ENCODE measurements at places on chromosomes 11 and 22.

DNA sequence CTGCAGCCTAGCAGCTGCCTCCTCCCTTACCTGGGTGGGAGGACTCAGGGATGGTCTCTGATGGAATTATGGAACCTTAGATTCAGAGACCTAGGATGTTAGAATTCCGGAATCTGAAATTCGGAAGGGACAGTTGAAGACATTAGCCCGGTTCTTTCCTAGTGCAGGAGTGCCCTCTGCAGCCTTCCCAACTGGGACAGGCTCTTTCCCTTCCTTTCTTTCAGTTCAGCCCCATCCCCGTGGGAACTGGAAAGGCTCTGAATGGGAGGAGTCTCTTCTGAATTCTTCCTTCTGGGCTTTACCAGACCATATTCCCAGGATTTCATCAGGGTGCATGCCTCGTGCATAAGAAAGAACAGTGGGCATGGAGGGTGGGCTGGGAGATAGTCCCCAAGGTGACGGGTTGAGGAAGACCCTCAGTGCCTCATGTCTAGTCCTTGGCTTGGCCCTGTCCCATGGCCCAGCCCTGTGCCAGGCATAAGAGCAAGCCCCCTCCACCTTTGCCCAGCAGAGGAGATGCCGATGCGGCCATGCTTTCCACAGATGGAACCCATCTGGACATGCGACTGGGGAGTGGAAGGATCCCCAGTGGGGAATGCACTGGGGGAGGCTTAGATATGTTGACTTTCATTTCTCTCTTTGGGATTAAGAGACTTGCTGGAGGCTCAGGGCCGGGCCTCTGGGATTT is 14.4 kb downstream of the DNAJB13 start:
- no peak for DNase-seq

DNA sequence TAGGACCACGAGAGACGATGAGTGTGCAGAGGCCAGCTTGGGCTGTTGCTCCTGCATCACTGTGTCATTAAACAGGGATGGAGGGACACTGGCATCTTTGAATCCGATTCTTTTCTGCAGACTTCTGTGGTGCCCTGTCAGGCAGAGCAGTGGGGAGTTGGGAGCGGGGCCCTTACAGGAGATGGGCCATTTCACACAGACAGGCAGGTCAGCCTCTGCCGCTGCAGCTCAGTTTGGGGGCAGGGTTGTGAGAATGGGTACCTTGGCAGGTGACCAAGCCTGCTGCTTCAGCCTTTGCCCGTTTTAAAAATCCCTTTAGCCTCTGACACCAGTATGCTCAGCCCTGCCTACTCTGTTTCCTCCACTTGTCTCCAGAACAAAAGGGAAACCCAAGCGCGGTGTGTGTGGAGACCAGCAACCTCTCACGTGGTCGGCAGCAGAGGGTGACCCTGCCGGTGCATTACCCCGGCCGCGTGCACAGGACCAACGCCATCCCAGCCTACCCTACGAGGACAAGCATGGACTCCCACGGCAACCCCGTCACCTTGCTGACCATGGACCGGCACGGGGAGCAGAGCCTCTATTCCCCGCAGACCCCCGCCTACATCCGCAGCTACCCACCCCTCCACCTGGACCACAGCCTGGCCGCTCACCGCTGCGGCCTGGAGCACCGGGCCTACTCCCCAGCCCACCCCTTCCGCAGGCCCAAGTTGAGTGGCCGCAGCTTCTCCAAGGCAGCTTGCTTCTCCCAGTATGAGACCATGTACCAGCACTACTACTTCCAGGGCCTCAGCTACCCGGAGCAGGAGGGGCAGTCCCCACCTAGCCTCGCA is 12.6 kb downstream of the C22orf31 start:
- DNase-seq = no peak

DNA sequence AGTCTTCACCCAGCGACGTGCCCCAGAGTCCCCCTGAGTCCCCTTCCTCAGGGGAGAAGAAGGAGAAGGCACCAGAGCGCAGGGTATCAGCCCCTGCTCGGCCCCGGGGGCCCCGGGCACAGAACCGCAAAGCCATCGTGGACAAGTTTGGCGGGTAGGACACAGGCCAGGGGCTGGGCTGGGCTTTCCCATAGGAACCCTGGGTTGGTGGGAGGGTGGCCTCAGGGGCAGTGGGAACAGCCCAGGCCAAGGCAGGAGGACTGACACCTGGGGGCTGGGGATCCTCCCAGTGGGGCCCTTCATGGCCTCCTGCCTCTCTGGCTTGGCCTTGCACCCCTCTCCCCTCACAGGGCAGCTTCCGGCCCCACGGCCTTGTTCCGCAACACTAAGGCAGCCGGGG is 8.5 kb downstream of the SMTNL1 start:
- DNase-seq = no peak

DNA sequence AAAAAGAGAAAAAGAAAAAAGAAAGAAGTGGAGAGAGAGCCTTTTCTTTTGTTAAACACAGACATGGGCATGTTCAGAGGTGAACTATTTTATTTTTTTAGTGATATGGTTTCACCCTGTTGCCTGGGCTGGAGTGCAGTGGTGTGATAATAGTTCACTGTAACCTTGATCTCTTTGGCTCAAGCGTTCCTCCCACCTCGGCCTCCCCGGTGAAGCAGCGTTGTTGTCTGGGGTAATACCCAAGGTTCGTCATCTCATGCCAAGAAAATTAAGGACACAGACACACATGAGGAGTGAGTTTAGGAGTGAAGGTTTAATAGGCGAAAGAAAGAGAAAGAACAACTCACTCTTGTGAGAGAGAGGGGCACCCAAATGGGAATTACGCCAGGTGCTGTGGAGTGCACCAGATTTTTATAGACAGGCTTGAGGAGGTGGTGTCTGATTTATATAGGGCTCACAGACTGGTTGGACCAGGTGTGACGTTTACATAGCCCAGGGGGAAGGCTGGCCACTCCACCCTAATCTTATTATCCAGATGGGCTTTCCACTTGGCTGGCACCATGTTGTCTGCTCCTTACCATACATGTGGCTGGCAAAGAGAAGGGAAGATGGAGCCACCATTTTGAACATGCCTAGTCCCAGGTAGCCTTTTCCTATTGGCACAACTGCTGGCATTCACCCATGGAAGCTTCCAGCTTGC is 42.3 kb downstream of the GRAMD1B start:
- DNase-seq = no peak

- peak; percentile 90 for DNase-seq
Observed at GRCh38 chr11:118619444-118620197, 12.2 kb downstream of the PHLDB1 start.

- no peak for DNase-seq
Observed at GRCh38 chr11:76614471-76615179, 55.9 kb downstream of the LRRC32 start.

DNA sequence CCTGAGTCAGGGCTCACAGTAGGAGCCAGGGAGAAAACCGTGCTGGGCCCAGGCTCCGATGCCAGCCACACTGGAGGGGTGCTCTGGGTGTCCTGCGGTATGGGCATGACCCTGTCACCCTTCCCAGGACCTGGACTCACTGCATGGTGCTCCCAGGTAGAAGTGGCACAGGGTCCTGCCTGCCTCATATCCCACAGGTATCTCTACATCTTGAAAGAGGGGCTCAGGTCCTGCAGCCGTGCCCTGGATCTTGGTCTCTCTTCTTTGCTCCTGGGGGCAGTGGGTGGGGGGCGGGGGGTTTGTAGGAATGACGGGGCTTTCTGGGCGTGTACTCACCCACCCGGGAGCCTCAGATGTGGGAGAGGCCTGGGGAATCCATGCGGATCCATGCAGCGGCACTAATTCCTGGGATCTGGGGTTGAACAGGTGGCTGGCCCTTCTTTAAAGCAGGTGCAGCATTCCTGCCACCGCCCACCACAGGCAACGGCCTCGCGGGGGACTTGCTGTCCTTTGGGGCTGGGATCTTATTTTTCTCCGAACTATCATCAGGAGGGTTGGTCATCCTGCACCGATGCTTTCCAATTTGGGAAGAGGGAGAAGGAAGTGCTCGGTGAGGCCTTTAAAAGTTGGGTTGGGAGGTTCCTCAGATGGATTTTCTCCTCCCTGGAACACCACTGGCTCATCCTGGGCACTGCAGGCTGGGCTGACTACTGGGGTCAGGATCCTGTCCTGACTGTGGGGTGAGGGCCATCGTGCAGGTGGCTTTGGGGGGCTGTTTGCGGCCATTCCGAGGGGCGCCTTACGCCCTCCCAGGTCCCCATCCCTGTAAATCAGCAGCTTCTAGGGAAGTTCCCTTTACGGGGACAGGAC is 886.4 kb downstream of the BRD1 start:
- no peak for DNase-seq

GRCh38 chr11:130020323-130020722 is 17.7 kb upstream of the PRDM10 start:
- DNase-seq = no peak

DNA sequence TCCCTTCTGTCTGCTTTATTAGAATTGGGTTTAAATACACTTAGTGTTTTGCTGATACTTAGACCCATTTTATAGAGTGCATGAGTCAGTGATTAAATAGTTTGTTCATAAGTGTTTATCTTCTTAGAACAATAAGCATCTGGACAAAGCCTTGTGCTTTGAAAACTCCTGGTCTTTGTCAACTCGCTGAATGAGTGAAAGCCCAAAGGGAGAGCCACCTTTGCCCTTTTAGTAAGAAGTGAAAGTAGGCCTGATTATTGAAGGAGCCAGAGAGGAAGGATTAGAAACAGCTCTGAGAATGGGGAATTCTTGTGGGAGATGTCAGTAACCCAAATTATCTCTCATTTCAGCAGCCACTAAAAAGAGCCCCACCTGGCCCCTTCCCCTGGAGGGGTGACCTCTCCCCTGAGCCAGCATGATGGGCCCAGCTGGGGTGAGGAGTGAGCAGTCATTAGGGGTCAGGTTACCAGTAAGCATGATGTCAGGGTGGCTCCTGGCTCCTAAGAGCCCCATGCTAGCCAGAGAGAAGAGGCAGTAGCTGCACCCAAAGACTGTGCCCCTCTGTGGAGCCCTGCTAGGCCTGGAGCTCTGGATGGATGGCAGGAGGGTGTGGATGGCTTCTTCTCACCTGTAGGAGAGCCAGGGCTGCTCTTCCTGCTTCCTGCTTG is 125.1 kb upstream of the E2F8 start:
- no peak for DNase-seq

- DNase-seq = no peak
Observed at GRCh38 chr11:128061281-128061871, 526.0 kb downstream of the ETS1 start.

- DNase-seq = no peak
Observed at GRCh38 chr11:92702037-92702804, 267.2 kb upstream of the MTNR1B start.

GRCh38 chr11:44600839-44601383 is 35.4 kb downstream of the CD82 start:
- DNase-seq = peak; percentile 88

DNA sequence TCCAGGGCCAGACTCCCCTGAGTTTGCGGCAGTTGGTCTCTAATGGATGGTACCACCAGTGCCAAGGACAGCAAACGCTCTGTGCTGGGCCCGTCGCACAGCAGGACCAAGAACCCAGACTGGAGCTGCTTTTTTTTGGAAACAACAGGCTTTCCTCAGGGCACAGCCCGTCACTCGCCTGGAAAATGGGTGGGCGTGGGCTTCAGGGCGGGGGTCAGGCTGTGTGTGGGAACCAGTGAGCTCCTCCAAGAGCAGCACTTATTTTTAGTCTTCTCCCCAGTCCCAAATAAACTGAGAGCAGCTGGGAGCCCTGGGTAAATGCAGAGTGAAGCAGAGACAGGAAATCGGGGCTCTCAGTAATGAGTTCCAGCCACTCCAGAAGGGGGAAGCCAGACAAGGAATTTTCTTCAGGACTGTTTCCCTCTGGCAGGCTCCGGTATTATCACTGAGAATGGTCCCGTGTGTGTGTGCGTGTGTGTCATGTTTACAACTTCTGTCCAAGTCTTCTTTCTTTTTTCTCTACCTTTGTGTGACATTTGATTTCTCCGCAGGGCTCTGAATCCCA is 63.0 kb downstream of the PPFIBP2 start:
- peak; percentile 19 for DNase-seq

DNA sequence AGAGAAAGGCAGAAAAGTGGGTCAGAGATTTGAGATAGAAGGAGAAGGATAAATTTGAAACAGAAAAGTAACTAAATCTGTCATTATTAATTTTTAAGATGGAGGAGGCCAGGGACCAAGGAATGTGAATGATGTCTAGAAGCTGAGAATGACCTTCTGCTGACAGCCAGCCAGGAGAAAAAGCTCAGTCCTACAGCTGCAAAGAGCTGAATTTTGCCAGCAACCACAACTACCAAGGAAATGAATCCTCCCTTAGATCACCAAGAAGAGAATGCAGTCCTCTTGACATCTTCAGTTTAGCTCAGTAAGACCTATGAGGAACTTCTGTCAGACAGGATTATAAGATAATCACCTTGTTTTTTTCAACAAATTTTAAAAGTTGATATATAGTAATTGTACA is 538.2 kb downstream of the LRRC4C start:
- DNase-seq = no peak

DNA sequence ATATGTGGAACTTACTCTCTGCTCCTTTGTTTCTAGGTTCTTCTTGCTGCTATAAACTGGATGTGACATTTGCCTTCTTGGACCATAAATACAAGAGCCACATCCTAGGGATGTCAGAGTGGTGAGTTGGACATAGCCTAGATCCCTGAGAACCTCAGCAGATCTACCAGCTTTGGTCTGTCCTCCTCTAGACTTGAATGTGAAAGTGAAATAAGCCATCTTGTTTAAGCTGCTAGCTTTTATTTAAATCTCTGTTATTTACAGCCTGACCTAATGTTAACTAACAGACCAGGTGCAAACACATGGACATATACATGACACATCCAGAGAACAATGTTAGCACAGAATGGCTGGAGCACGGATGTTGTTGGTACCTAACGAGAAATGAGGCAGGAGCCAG is 36.0 kb downstream of the SLN start:
- no peak for DNase-seq

- DNase-seq = no peak
Observed at GRCh38 chr11:126434950-126435335, 79.5 kb downstream of the ST3GAL4 start.

DNA sequence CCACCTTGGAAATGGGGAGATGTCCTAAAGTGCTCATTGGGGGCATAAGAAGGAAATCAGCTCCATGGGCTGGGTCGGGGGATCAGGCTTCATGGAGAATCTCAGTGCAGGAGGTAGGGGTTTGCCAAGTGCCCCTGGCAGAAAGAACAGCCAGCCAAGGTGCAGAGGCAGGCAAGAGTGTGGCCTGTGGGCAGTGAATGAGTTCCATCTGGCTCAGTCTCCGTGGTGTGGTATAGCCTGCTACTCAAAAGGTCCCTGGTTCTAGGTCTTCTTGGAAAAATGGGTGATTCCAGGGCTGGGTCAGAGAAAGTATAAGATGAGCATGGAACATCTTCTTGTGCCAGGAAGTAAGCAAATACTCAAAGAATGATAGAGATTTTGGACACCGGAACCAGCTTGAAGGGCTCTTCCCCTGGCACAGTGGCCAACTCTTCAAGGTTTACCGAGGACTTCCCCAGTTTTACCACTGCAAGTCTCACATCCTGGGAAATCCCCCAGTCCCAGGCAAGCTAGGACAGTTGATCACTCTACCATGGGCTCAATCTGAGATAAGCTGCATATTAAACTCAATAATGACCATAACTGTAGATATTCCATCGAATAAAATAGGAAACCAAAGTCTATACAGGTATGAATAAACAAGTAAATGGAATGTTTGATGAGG is 10.6 kb upstream of the ARAP1 start:
- no peak for DNase-seq

- DNase-seq = no peak
Observed at GRCh38 chr11:17855531-17856290, 121.1 kb downstream of the KCNC1 start.

- peak; percentile 31 for DNase-seq
Observed at GRCh38 chr11:116192509-116193210, 580.1 kb downstream of the BUD13 start.

Data from A673 (cell line).